Smooth muscle cell of the brain vasculature (primary cell): ENCODE measurements at places on chromosomes 7 and 10.
A peak's percentile ranks its signal among the peaks of the same experiment; 100 is the strongest.

- no peak for DNase-seq
These were observed 6.7 kb downstream of the EIF4EBP2 start for GRCh38 chr10:70410608-70411007.

DNA sequence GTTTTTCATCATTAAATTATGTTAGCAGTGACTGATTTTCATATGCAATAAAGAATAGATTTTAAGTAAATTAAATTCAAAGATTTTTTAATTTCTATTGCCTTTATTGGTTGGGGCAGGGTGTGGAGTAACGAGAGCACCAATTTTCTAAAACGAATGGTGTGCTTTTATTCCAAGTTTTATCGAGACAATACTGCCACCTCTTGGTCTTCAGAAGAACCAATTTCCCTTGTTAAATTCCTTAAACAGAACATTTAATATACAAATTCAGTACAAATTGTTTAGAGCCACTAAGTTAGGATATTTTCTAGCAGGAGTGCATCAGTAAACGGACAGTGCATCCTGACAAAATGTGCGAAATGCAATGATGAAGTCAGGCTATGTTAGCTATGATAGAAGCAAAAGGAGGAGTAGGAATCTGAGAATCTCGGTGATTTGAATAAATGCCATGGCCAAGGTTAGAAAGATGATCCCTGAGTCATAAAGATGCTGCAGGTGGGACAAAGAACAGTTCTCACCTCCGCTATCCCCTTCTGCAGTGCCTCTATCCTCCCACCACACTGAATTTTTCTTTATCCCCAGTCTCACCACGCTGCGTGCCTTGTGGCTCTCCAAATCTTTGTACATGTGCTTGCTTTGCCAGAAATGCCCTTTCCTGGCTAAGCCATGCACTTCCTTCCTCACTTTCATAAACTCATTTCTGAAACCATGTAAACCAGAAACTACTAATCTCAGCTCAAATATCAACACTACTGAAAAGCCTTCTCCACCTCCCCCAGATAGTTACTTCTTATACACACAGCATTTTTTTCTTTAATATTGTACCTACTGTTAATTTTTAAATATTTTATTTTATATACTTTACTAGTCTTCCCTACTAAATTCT is 31.9 kb upstream of the AGBL3 start:
- DNase-seq = no peak

DNA sequence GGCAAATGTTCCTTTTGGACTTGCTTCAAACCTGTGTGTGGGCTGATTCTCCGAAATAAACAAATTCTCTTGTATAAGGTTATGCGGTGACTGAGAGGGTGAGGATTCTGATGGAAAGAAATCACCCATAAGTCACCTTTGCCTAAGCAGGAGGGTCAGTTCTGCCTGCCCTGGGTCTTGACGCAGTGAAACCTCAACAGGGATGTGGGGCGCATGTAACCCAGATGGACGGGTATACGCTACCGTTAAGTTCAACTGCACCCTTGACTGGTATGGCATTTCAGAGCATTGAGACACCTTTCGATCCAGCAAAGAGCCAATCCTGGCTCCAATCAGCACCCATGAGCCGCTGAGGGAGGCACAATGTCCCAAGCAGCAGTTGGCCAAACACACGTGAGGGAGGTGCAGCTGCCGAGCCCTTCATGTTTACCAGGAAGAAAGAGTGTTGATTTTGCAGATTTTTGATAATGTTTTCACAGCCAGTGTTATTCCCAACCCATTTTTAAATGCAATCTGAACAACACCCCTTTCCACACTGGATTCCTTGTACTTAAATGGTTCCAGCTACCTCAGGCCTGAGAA is 48.1 kb downstream of the SORBS1 start:
- DNase-seq = no peak

DNA sequence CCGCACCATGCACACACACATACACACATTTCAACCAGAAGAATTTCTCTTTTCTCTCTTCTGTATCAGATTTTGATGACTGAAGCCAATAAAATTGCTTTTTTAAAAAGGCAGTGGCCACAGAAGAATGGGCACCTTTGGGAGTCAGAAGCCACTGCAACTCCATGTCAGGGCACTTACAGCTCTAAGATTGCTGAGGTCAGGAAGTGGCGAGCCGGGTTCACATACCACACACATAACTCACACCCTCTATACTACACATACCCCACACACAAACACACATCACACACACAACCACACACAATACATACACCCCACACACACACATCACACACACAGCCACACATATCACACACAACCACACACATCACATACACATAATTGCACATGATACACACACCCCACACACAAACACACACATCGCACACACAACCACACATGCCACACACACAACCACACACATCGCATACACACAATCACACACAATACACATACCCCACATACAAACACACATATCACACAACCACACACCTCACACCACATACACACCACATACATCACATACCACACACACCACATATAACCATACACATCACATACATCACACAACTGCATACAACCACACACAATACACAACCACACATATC is 31.2 kb downstream of the GPRIN2 start:
- no peak for DNase-seq

GRCh38 chr7:91527460-91527859 is 263.2 kb downstream of the FZD1 start:
- DNase-seq = no peak

DNA sequence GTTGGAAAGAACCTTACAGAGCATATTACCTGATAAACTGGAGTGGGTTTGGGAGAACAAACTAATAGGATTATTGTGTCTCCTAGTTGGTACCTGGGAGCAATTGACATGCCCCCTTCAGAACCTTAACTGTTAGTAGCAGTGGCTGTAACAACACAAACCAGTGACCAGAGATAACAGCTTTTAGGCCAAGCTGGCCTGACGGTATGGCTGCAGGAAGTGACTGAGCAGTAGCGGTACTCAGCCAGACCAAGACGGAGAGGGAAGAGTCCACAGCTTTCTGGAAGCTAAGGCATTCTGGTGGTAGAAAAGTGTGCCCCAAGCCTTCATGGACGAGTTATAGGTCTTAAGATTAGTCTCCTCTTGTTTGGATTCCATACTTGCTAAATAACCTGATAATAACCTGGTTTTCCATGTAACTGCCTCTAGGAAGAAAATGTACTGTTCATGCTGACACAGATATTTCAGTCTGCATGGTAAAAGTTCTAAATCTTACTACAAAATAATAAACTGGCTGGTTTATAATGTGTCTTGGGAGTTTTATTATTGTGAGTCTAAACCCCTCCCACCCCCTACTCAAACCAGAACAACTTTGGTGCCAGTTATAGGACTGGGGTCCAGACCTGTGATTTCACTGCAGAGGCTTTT is 11.3 kb downstream of the NOLC1 start:
- DNase-seq = no peak

DNA sequence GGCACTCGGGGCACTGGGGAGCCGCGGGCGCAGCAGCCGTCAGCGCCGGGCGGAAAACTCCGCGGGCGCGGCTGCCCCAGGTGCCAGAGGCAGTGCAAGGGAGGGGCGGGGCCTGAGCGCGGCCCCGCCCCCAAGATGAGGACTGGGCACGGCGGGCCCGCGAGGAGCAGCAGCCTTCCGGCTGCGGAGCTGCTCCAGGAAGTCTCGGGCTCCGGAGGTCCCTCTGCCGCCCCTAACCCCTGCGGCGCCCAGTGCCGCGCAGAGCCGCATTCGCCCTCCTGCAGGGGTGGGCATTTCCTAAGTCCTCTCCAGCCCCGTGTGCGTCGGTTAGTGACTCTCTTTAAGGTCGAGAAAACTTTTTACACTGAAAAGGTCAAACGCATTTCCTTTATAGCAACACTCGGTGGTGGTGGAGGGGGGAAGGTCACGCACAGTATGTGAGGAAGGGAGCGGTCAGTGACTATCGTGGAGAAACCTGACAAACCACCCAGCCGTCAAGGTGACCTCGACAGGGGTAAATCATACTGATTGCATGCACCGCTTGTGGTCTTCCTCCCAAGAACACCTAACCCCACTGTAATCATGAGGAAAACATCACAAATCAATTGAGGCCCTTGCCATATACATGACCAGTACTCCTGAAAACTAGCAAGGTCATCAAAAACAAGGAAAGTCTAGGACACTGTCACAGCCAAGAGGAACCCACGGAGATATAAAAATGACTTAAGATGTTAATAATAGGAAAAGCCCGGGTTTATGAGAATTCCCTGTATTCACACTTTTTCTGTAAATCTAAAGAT is at the start of gene ANXA11:
Gene ANXA11, minus strand, starts transcription at position 61 of the 800 bp plus-strand sequence. CDS start 32,676 bp downstream, outside the sequence.
- DNase-seq = no peak

GRCh38 chr7:122577449-122578003 is 121.4 kb downstream of the RNF133 start:
- DNase-seq = no peak

- DNase-seq = peak; percentile 35
These were observed 25.8 kb upstream of the PPP2R2D start for GRCh38 chr10:131874991-131875451.

- no peak for DNase-seq
These were observed 6.3 kb downstream of the FAS start for GRCh38 chr10:88996927-88997326.

DNA sequence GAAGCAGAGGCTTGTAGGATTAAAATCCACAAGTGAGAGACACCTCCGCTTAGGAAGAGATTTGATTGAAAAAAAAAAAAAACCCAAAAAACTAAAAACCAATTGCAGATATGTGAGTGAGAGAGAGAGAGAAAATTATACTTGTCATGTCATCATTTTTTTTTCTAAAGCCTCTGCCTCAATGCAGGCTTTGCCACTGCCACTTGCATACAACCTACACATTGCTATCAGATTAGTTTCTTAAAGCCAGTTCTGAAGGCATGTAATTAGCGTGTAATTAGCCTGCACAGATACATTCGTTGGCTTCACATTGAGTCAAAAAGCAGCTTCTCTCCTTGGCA is 86.1 kb upstream of the MTPN start:
- no peak for DNase-seq

GRCh38 chr7:95421000-95421846 is 13.6 kb downstream of the PON2 start:
- no peak for DNase-seq

GRCh38 chr10:101452176-101452575 is 98.2 kb downstream of the BTRC start:
- no peak for DNase-seq

GRCh38 chr10:101487399-101487798 is 100.7 kb downstream of the POLL start:
- DNase-seq = no peak

GRCh38 chr7:135158874-135159273 is 11.0 kb downstream of the TMEM140 start:
- no peak for DNase-seq

DNA sequence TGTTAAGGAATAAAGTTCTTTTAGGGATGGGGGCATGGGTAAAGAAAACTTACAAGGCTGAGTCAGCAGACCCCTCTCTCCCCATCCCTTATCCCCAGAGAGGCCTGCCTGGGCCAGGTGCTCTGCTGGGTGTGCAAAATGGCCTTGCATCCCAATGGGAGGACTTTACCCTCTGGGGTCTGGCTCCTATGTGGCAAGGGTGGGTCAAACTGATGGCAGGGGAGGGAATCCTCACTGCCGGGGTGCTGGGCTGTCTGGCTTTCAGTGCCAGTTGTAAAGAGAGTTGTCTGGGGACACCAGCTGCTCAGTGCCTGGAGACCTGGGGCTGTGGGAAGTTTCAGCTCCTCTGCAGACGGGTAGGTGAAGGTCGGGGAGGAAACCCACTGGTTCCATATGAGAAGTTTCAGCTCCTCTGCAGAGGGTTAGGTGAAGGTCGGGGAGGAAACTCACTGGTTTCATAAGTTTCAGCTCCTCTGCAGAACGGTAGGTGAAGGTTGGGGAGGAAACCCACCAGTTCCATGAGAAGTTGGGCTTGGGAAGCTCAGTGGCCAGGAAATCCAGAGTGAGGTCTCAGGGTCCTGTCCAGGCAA is 127.2 kb upstream of the PODXL start:
- DNase-seq = no peak
